ENCODE measurements at places on chromosomes 16 and 17.
A peak's percentile ranks its signal among the peaks of the same experiment; 100 is the strongest.

DNA sequence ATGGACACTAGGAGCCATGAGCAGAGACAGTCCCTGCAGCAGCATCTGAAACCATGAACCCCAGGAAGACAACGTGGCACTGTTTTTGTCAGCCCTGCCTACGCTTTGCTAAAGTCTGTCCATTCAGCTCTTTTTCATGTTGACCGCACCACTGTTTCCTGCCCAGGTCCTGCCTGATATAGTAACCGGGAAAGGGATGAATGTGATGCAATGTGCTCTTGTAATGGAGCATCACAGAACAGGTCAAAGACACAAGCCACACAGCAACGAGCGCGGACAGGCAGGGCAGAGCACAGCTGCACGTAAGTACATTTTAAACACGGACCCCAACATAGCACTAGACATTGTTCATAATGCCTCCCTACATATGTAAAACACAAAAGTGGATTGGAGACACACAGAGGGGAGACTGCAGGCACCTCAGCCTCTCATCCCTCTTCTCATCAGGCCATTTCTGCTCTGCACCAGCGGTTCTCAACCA, 16.9 kb upstream of the TNFRSF13B start:
- H3K27me3 ChIP-seq = no peaks in the 10 kb centered on the region
- H3K4me1 ChIP-seq = peaks cover 17% of the 10 kb centered on the region
- H3K4me3 ChIP-seq = no peak overlapping the region

DNA sequence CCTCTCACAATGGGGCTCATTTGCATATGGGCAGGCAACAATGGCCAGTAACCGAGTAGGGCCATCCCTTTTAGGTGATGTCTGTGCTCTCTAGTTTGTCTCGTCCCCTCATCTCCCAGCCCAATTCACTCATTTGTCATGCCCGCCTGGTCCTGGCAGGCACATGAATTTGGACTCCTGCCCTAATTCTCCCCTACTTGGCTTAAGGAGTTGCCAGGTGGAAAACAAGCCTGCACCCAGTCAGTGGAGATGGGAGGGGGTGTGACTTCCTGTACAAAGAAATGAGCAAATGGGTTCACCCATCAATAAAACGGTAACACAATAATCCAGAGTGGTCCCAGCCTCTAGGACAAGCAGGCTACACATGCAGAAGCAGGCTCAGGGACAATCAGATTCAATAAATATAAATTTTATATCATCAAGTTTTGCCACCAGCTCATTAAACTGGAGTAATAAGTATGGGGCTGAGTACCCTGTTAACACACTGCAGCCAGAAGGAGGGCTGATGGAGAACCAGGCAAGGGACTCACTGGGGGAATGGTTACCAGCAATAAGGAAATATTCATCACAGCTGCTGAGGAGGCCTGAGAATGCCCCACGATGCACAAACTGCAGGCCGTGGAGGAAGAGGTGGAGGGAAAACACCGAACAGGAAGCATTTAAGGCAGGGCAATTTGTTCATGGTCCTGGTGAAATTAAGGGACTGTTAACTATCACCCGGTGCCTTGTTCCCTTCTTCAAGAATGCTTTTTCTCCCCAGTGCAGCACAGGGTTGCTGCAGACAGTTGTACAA, 84.4 kb upstream of the GPRC5B start:
- no peak overlapping the region for H3K27ac ChIP-seq
- no peaks in the 10 kb centered on the region for H3K36me3 ChIP-seq
- DNase-seq = no peak
- H3K27me3 ChIP-seq = no peaks in the 10 kb centered on the region
- no peak overlapping the region for H3K4me3 ChIP-seq
- H3K4me1 ChIP-seq = no peaks in the 10 kb centered on the region

GRCh38 chr16:4016658-4017057, 99.6 kb downstream of the ADCY9 start:
- peaks cover 12% of the 10 kb centered on the region for H3K4me1 ChIP-seq
- no peaks in the 10 kb centered on the region for H3K36me3 ChIP-seq
- H3K27ac ChIP-seq = no peak overlapping the region
- no peaks in the 10 kb centered on the region for H3K27me3 ChIP-seq
- peak; percentile 10 for DNase-seq
- H3K4me3 ChIP-seq = no peak overlapping the region

DNA sequence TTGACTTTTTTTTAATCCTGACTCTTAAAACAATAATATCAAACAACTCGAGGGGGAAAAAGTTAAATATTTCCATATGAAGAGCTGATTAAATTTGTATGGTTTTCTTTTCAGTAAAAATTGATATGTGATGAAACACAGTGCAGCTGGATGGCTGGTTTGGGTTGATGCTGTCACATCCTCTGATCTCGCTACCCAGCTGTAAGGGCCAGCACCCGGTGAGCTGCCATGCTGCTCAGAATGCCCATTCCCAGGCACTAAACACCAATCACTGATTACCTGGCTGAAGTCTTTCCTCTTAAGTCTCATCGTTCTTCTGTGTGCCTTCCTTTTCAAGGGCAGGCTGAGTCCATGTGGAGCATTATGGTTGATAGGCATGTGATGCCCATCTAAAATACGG, 234.3 kb downstream of the IRX3 start:
- DNase-seq = no peak
- no peak overlapping the region for H3K4me3 ChIP-seq
- no peaks in the 10 kb centered on the region for H3K36me3 ChIP-seq
- no peaks in the 10 kb centered on the region for H3K27me3 ChIP-seq
- no peaks in the 10 kb centered on the region for H3K4me1 ChIP-seq

DNA sequence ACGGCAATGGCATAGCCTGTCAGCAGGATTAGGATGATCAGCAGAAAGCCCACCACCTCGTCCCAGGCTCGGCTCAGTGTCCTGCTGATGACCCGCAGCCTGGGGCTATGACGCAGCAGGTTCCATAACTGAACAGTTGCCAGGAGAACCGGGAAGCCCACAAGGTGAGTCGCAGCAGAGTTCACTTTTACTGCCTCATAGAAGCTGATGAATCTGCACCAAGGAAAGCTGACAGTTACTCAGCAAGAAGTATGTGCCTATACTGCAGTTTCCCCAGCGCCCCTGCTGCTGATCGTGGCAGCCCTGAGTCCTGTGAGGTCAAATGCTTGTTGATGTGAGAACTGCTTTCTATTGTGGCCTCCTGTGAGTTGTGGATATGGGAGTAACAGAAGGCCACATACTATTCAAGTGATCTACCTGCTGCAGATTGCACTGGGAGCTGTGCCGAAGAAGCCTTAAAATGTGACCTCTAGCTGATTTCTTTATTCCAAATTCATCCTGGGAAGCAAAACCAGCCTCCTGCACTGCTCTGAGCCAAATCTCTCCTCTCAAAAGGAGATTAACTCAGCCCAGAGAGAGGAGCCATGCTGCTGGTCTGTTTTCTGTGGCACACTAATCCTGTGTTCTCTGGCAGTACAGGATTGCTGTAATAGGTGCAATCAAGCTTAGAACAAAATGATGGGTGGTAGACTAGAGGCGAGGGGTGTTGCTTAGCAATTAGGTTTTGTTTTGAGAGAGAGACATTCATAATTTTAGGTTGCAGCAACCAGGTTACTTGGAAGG, 38.8 kb downstream of the IST1 start:
- no peak overlapping the region for H3K4me3 ChIP-seq
- peaks cover 11% of the 10 kb centered on the region for H3K36me3 ChIP-seq
- H3K27me3 ChIP-seq = no peaks in the 10 kb centered on the region
- DNase-seq = peak; percentile 45
- H3K27ac ChIP-seq = no peak overlapping the region

GRCh38 chr16:23509782-23510163, 521 bp downstream of the GGA2 start:
- peak overlapping the region; percentile 60 for H3K27ac ChIP-seq
- peak; percentile 23 for DNase-seq
- peaks cover 28% of the 10 kb centered on the region for H3K4me1 ChIP-seq
- no peaks in the 10 kb centered on the region for H3K27me3 ChIP-seq
- peak overlapping the region; percentile 69 for H3K4me3 ChIP-seq

DNA sequence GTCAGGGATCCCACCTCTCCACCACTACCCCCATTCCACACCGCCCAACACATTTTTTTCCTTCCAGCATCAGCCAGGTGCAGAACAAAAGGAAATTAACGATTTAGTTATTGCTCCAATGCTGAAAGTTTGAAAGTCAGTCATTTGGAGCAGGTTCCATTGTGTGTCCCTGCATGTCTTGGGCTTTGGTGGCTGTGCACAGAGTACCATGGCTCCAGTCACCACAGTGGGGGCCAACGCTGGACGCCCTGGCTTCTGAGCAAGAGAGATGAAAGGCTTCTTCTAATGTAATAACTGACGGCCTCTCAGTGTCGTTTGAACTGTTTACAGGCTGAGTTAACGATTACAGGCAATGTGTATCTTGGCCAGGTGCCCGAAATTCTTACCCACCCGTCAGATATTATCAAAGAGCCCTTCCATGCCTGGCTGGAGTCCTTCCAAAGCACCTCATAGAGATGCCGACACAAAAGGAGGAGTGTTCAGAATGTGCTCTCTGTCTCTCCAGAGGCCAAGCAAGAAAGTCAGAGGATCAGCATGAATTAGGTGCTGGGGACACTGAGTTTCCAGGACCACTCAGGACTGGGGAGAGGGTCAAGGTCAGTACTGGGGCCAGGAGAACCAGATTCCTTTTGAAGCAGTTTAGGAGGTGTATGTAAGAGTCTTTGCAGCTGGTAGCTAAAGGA, 25.9 kb downstream of the RNF43 start:
- DNase-seq = peak; percentile 20
- no peak overlapping the region for H3K4me3 ChIP-seq
- no peaks in the 10 kb centered on the region for H3K36me3 ChIP-seq
- peaks cover 45% of the 10 kb centered on the region for H3K27me3 ChIP-seq
- H3K4me1 ChIP-seq = peaks cover 6% of the 10 kb centered on the region

DNA sequence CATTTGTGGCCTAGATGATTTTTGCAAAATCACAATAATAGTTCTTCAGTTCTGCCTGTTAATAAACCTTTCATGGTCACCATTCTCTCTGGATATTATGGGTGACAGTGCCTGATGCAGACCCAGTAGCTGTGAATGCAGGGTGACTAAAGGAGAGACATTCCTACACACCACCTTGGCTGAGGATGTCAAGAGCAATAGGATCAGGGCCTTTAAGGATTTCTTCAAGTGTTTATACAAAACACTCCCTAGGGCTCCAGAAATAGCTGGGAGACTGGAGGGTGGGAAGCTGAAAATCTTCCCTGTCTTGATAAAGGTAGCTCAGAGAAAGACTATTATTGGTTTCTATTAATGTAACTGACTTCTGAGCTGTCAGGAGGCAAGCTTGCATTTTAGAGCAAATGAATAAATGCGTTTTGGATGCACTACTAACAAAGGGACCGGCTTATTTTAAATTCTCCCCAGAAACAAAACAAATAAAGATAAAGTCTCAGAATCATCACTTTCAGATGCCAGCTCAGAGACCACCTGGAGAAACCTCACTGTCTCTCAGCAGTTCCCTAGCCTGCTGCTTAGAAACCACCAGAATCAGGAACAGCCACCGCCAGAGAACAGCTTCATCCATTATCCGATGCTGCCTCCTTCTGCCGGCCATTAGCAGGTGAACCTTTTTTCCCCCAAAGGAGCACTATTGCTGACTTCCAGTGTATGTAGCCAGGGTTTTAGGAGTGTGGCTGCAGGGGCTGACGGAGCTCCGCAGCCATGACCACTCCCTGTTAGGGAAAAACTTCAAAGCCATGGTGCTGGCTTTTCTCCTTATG, 171.4 kb upstream of the DYNLRB2 start:
- DNase-seq = peak; percentile 41
- H3K4me1 ChIP-seq = no peaks in the 10 kb centered on the region
- no peak overlapping the region for H3K4me3 ChIP-seq
- H3K27ac ChIP-seq = no peak overlapping the region
- no peaks in the 10 kb centered on the region for H3K27me3 ChIP-seq

DNA sequence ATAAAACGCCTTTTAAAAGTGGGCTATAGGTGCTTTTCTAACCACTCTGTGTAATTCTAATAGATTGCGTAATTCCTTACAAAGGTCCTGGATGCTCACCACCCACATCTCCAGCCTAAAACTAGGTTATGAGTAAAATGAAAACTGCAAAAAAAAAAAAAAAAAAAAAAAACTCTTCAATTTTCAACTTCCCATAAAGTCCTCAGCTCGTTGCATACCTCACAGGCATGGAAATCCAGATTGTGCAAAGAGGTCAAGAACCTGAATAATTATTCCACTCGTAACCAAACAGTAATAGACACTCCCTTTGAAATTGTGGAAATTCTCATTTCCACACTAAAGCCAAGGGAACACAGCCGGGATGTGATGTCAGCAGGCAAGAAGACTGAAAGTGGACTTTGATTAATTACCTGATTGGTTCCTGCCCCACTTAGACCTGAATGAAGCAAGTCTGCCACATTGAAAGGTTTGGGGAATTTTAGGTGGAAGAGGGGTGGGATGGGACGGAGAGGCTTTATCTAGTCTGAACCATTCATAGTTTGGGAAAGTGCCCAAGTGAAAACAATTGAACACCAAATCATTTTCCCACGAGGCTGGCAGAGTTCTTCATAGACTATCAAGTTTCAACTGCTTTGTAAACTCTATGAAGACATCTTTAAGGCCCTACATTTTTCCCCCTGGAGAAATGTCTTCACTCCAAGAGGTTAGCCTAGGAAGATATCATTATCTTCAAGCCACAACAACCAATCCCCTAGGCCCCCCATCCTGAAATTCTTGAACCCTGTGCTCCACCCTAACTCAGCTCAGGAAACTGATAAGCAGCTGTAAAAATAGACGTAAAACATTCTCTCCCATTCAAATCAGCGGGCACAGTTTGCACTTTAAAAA, 49.1 kb upstream of the TANC2 start:
- H3K4me3 ChIP-seq = no peak overlapping the region
- peak; percentile 88 for DNase-seq
- peaks cover 9% of the 10 kb centered on the region for H3K4me1 ChIP-seq
- peak overlapping the region; percentile 35 for H3K27ac ChIP-seq
- no peaks in the 10 kb centered on the region for H3K27me3 ChIP-seq
- H3K36me3 ChIP-seq = no peaks in the 10 kb centered on the region

- no peak for DNase-seq
- no peak overlapping the region for H3K4me3 ChIP-seq
- H3K36me3 ChIP-seq = no peaks in the 10 kb centered on the region
- no peak overlapping the region for H3K27ac ChIP-seq
Observed at GRCh38 chr17:50631908-50632571, 2.6 kb upstream of the ABCC3 start.

DNA sequence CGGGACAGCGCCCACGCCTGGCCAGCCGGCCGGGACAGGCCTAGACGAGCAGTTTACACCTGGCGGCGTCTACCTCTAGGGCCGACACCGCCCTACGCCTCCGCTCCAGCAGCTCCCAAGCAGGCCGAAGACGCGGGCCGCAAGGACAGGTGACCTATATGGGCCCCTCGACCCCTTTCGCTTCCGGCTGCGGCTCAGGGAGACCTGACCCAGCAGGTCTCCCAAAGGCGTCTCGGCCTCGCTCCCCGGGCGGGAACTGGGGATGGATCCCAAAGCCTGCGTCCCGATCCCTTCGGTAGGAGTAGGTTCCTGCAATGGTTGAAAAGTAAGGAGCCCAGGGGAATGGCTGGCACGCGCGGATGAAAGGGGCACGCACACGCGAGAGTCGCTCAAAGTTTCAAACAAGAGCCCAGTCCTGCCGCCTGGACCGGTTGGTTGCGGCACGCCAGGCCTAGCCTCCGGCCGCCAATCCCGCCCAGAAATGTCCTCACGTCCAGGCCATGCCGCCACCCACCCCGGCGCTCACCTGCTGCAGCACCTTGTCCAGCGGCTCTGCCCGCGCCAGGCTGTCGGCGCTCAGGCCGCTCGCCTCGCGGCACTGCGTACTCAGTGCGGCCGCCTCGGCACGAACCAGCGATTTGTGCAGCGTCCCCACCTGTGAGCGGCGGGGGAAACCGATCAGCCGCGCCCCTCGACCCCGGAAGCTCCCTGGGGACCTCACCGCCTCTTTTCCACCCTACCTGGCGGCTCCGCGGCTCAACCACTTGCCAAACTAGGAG, 630 bp downstream of the ESRP2 start:
- H3K27ac ChIP-seq = no peak overlapping the region
- peaks cover 15% of the 10 kb centered on the region for H3K27me3 ChIP-seq
- no peak for DNase-seq
- no peak overlapping the region for H3K4me3 ChIP-seq

Data from astrocyte (in vitro differentiated cells and primary cell).